Cortex of kidney (tissue), 1 donor: ENCODE measurements at places on chromosomes 1 and 21.

DNA sequence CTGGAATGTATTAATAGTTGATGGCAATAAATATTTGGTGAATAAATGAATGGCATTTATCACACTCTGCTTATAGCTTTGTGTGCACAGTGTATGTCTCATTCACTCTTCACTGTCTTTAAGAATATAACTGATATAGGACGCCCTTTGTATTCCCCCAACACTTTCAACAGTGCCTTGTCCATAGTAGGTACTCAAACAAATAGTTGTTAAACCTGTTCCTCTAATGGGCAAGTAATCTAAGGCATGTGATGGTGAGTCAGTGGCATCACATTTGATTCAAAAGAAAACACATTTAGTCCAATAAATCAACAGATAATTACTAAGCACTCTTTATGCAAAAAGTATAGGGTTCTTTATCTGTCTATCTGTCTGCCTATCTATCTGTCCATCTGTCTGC lies 11.2 kb upstream of the RXRG start:
- DNase-seq: no peak

DNA sequence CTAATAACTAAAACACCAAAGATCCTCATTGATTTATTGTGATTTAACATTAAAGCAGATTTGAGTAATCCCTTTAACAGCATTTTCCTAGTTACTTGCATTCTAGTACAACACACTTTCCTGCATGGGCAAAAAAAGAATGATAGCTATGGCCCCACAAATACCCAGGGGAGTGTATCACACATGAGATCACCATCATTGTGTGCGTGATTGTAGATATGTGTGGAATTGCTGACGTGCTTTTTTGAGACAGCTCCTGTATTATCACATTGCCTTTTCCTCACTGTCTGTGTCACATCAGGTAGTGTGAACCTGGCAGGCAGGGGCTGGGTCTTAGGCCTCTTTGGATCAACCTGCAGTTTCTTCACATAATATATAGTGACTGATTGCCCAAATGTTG lies 48.5 kb upstream of the SAMD13 start:
- no peak for DNase-seq

GRCh38 chr1:92411511-92411910 lies 75.2 kb downstream of the GFI1 start:
- DNase-seq: no peak

- DNase-seq: no peak
Observed at GRCh38 chr1:172323686-172324085, 96.8 kb upstream of the C1orf105 start.

- no peak for DNase-seq
Observed at GRCh38 chr1:32404946-32405345, 10.7 kb upstream of the BSDC1 start.
